ENCODE measurements at places on chromosomes 6 and 20.

DNA sequence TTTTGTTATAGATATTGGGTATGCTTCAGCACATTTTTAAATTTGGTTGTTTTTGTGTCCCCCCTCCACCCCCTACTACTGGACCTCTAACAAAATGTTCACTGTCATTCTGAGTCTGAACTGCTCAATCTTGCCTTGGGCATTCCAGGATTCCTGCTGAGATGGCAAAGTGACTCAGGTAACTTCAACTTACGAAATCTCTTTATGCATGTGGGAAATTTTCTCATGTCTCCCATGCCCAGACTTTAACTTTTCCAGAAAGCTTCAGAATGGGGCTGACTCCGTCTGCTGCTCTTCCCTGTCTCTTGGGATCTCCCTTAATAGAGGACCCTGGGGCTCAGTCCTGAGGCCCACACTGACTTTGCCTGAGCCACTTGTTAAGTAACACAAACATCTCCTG is 14.0 kb downstream of the CYP39A1 start:
- no peak for DNase-seq

DNA sequence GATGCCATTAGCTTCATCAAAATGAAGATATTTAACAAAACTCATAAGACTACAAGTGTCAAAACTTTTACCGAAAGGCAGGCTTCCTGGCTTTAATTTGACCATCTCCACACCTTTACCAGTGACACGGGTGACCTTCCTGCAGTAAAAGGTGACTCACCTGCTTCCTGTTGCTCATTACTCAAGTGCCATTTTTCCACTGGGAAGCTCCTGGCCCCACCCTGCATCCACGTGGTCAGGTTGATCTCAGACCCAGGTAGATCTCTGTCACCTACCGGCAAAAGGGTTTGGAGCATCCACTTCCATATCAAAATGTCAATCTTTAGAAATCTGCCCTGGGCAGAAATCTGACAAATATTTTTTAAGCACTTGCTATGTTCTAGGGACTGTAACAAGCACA is 31.9 kb upstream of the CDH4 start:
- DNase-seq = no peak

- no peak for DNase-seq
These were observed 16.4 kb downstream of the RBM38 start for GRCh38 chr20:57407541-57407956.

DNA sequence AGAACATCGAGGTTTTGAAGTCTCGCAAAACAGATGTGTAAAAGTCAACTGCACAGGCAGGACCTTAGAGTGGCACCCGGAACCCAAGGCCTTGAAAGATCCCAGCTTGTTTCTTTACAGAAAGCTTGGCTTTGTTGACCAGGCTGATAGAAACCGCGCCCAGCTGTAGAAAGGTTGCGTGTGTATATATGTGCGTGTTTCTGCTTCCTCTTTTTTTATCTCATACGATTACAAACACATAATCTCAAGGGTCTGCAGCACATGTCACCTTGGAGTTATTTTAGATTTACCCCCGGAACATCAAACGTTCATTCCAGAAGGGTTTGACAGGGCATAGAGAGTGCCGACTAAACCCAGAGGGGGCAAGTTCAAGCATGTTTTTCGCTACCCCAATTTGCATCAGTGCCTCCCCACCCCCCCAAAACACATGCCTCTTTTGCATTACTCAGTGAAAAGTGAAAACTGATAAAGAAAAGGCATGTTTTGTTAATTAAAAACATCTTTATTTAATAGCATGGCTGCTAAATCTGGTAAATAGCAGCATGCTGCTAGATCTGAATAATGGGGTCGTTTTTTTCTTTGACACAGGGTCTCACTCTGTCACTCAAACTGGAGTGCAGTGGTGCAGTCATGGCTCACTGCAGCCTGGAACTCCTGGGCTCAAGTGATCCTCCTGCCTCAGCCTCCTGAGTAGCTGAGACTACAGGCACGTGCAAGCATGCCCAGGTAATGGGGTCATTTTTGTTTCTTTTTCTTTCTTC is 33.2 kb upstream of the NCOA3 start:
- no peak for DNase-seq

- DNase-seq = no peak
These were observed 131.1 kb upstream of the CEP162 start for GRCh38 chr6:84358581-84358980.

All from choroid plexus epithelial cell (primary cell).